Mesendoderm (in vitro differentiated cells): ENCODE measurements at places on chromosomes 11 and 22.

GRCh38 chr22:28171712-28172111, 252.7 kb upstream of the PITPNB start:
- no peak overlapping the region for H3K27ac ChIP-seq
- no peaks in the 10 kb centered on the region for H3K27me3 ChIP-seq
- no peak for DNase-seq
- H3K36me3 ChIP-seq: no peaks in the 10 kb centered on the region

- H3K4me3 ChIP-seq: no peak overlapping the region
- no peaks in the 10 kb centered on the region for H3K27me3 ChIP-seq
- H3K4me1 ChIP-seq: no peaks in the 10 kb centered on the region
- no peaks in the 10 kb centered on the region for H3K36me3 ChIP-seq
- H3K27ac ChIP-seq: no peak overlapping the region
These were observed 19.6 kb downstream of the ACER3 start for GRCh38 chr11:76880314-76880713.

GRCh38 chr11:106815209-106815608, 203.1 kb downstream of the GUCY1A2 start:
- no peaks in the 10 kb centered on the region for H3K27me3 ChIP-seq

GRCh38 chr11:26584818-26585217, 12.8 kb upstream of the MUC15 start:
- no peaks in the 10 kb centered on the region for H3K27me3 ChIP-seq
- H3K36me3 ChIP-seq: no peaks in the 10 kb centered on the region
- H3K27ac ChIP-seq: no peak overlapping the region
- no peak for DNase-seq
- H3K4me1 ChIP-seq: no peaks in the 10 kb centered on the region

- no peak overlapping the region for H3K4me3 ChIP-seq
- no peak overlapping the region for H3K27ac ChIP-seq
- DNase-seq: no peak
- H3K4me1 ChIP-seq: no peaks in the 10 kb centered on the region
These were observed 93.0 kb downstream of the GUCY1A2 start for GRCh38 chr11:106925245-106925644.

DNA sequence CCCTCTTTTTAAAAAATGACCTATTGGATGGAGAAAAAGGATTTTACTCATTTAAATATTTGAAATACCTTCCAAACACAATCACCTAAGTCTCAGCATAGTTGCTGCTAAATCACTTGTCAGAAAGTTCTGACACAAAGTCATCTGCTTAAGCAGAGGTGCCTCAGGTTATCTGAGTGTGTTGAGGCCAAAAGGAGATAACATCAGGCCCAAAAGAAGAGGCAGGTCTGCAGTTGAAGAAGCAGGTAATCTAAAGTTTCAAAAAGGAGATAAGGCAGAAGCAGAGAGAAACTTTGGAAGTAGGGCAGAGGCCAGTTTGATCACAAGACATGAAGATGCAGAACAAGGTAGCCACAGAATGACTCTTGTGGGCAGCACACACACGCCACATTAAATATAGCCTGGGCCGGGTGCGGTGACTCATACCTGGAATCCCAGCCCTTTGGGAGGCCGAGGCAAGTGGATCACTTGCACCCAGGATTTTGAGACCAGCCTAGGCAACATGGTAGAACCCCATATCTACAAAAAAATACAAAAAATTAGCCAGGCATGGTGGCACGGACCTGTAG, 175.7 kb upstream of the API5 start:
- H3K27me3 ChIP-seq: no peaks in the 10 kb centered on the region
- peak; percentile 43 for DNase-seq
- no peak overlapping the region for H3K27ac ChIP-seq
- no peaks in the 10 kb centered on the region for H3K4me1 ChIP-seq
- H3K4me3 ChIP-seq: no peak overlapping the region
- H3K36me3 ChIP-seq: no peaks in the 10 kb centered on the region

- no peak overlapping the region for H3K27ac ChIP-seq
- H3K4me1 ChIP-seq: no peaks in the 10 kb centered on the region
- H3K36me3 ChIP-seq: no peaks in the 10 kb centered on the region
- no peaks in the 10 kb centered on the region for H3K27me3 ChIP-seq
These were observed 95.6 kb downstream of the UVRAG start for GRCh38 chr11:75910426-75911145.

GRCh38 chr11:28701760-28702449, 593.7 kb downstream of the METTL15 start:
- no peak overlapping the region for H3K27ac ChIP-seq
- DNase-seq: no peak
- no peaks in the 10 kb centered on the region for H3K27me3 ChIP-seq
- no peak overlapping the region for H3K4me3 ChIP-seq
- H3K4me1 ChIP-seq: no peaks in the 10 kb centered on the region
